ENCODE measurements at places on chromosomes 2 and 18. TPM values are rescaled to one million over a fixed set of nuclear protein-coding genes. Genes with fewer than 3 reads are reported as not detected.

MAPRE2 gene
- total RNA-seq = 38.8 TPM

TUBA3E gene
- total RNA-seq = not detected

DNA sequence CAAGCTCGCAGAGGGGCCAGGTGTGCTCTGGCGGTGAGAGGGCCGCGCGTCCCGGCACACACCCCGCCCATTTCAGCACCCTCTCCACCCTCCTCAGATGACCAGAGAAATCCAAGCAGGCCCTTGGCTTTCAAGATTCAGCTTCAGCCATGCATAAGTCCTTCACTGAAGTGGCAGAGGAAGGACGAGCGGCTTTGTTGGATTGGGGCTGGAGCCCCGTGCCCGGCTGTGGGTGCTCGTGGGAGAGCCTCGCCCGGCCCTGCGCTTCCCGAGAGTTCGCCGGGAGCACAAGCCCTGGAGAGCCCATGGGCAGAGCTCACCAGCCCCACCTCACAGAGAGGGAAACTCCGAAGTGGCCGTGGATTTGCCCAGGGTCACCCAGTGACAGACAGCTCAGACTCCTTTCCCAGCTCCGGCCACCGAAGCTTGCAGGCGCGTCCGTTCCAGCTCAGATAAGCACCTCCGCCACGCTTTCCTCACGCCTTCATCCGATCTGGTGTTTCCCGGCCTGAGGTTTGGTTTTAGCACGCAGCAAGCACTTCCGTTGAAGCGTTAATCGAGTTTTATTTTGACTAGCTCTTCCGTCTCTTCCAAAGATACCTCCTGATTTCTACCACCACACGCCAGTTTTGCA is 45.6 kb upstream of the MTCL1 start:
- no peak for DNase-seq

GRCh38 chr2:236536727-236537398 is 32.8 kb upstream of the ACKR3 start:
- DNase-seq = no peak

GRCh38 chr2:142131010-142131669 is at the start of gene LRP1B:
TSS of gene LRP1B (minus strand) at chr2:142131016. CDS start at chr2:142130729, 287 bp downstream.
- no peak for DNase-seq

DNA sequence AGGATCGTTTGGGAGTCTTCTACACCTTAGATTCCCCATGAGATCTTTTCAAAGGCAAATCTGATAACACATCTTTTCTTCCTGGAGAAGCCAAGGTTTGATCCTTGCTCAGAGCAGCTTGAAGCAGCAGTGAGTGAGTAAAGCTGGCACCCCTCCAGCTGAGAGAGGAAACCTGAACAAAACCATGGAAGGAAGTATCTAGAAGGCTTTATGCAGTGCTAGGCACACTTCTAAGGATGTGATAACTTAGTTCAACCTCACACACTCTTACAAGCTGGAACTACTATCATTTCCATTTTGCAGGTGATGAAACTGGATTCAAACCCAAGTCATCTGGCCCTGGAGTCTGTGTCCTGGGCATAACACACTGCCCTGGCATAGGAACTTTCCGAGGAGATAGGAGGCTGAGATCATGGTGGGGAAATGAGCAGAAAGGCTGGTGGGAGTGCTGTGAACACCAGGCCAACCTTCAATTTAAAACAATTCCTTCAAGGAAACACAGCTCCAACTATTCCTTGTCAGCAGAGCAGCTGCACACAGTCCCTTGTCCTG is 71.2 kb downstream of the CTAGE1 start:
- DNase-seq = no peak

RTTN gene
- 35.0 TPM for total RNA-seq

DNA sequence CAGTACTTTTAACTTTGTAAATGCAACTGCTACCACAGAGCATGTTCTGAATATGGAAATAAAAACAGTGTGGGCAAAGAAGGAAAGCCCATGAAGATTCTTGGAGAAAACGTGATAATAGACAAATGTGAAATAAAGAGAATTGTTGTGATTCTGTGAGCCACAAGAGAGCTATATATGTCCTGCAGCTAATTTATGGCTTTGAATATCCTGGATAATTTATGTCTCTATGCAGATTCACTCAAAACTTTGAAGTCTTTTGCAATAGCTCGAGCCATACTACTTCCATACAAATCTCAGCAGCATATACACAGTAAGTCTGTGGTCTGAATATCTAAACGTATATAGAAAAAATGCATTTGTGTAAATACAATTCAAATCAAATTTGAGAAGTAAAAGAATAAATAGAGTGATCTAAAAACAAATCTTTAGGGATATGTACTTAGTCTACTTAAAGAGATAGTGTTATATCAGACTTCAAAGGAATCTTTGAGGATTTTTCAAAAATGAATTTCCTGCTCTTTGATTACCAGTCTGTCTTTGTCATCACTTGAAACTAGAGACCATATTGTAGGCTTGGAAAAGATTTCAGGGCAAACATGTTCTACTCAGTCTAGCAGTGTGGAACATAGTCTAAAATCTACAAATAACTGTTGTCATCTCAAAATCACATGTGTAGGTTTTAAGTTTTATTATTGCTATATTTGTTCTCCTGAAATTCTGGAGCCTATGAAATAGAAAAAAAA is 107.1 kb downstream of the CSRNP3 start:
- DNase-seq = no peak

- DNase-seq = no peak
Observed at GRCh38 chr2:124967325-124967724, 942.2 kb downstream of the CNTNAP5 start.

DNA sequence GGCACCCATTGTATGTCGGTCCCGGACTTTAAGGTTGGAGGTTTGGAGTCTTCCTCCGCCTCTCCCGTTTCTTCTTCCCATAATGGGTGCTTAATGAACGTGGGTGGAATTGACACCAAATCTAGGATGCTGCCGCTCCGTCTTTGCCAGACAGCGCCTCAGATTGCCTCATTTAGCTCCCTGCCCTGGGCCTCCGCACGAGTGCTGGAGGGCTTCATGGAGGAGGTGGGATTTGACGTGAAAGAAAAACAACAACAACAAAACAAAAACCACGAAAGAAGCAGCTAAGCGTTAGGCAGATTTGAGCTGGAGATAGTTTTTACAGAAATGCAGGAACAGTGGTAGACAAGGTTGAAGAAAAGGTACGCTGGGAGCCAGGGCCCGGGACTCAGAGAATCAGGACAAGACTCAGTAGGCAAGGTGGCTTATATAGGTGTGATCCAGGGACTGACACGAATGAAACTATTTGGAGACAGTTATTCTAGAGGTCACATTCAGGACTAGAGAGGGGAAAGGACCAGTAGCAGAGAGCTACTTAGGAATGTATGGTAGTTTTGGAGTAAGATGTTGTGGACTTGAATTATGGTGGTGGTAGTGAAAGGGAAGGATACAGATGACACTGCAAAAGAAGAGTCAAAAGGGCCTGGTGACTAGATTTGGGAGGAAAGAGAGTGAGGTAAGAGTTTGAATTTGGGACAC is 605 bp downstream of the ZNF2 start:
- DNase-seq = no peak

DOCK10 gene
- 23.9 TPM for total RNA-seq

All from breast epithelium (tissue), 4 donors.